ENCODE measurements at places on chromosomes 6 and 20.

DNA sequence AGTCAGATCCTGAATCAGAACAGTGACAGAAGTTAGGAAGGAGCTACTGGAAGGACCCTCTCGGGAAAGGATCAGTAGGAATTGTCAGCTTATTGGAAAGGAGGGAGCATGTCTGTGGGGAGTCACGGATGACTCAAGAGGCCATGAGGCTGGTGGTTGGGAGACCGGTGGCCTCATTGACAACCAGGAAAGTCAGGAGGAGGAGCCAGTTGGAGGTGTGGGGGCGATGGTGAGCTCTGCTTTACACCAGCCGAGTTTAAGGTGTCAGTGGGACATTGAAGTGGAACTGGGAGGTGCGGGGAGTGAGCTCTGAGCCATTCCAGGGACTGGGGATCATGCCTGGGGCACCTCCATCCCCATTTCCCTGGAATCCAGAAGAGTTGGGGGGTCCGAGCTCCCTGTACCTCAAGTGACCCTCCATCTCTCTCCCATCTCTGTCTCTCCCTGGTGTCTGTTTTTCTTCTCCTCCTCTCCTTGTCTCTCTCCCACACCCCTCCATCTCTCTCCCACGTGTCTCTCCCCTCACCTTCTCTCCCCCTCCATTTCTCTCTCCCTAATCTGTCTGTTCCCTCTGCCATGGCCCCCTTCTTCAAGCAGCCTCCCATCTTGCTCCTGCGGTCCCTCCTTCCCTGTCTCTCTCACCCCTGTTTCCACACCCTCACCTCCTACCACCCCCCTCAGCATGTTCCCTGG is 14.3 kb upstream of the ZBTB9 start:
- DNase-seq: no peak

- DNase-seq: no peak
Observed at GRCh38 chr20:21156266-21156665, 30.4 kb downstream of the KIZ start.

GRCh38 chr6:115796829-115797228 is 263.9 kb downstream of the FRK start:
- DNase-seq: no peak

- no peak for DNase-seq
Observed at GRCh38 chr6:168209420-168209819, 110.2 kb downstream of the DACT2 start.

GRCh38 chr20:878511-879307 is 37.4 kb downstream of the ANGPT4 start:
- DNase-seq: no peak

- DNase-seq: no peak
Observed at GRCh38 chr20:21302664-21303060, 469 bp upstream of the XRN2 start.

DNA sequence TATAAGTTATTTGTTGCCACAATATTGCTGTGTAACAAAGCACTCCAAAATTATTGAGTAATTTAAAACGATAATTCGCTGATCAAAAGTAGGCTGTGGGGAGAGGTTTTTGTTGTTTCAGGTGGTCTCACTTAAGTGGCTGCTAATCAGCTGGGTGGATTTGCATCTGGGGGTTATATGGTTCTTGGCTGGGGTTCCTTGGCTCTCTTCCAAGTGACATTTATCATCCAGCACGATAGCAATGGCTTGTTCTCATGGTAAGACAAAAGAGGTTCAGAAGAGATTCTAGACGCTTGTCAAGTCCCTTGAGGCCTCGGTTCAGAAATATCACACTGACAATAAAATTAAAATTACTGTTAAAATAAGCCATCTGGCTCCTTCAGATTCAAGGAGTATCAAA is 1648.8 kb downstream of the GRIK2 start:
- DNase-seq: peak; percentile 47

- no peak for DNase-seq
Observed at GRCh38 chr6:41040940-41041536, 1.2 kb upstream of the TSPO2 start.

DNA sequence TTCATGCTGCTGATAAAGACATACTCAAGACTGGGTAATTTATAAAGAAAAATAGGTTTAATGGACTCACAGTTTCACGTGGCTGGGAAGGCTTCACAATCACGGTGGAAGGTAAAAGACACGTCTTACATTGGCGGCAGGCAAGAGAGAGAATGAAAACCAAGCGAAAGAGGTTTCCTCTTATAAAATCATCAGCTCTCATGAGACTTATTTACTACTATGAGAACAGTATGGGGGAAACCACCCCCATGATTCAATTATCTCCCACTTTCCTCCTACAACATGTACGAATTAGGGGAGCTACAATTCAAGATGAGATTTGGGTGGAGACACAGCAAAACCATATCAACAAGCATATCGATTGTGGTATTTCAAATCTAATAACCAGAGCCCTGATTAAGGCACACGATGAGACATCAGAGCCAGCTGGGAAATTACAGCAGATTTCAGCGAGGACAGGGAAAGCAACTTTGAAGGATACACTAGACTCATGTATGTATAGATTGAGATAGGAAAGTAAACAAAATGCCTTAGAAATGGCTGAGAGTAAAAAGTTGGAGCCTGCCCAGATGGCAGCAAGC is 129.8 kb upstream of the GJE1 start:
- no peak for DNase-seq

DNA sequence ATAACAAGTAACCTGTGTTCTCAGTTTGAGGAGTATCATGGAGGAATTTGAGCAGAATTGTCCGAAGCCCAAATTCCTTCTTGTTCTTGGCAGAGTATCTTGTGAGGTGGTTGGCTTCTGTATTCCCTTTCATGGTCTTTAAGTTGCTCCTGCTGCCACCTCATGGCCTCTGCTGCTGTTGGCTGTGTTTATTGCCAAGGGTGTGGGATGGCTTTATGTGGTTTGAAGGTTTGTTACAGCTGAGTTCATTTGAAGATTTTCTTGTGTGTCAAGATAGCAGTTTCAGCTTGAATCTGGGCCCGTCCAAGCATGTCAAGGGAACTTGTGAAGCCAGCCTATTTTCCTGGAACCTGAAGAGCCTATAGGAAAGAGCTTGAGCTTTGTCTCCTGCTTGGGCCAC is 20.2 kb upstream of the TTK start:
- no peak for DNase-seq

DNA sequence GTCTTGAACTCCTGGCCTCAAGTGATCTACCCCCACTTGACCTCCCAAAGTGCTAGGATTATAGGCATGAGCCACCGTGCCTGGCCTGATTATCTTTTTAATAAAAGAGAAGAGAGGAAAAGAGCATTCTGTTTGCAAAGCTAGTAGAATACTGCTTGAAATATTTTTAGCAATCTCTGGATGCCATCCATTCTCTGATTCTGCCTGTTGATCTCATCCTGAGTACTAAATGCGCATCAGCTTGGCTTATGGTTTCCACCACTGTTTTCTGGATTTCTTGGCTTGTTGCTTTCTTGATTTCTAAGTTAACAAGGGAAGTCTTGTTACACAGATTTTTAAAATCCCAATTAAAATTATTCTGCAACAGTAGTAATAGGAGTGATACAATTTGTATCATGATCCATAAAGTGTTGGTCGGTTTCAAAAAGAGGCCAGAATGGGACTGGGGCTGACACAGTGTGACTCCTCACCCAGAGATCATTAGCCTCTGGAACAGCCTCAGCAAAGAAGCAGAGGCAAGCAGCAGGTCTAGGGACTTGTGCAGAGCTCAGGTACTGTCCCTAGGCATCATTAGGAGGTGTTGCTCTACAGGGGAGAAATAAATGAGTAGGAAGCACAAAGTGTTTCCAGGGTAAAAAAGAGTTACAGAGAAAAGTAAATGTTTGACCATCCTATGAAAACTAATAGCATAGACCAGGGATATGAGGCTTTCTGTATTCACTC is 17.8 kb upstream of the SLC16A10 start:
- no peak for DNase-seq

GRCh38 chr6:132130626-132131298 is 179.6 kb upstream of the CCN2 start:
- no peak for DNase-seq

GRCh38 chr6:143015300-143015706 is 45.4 kb upstream of the AIG1 start:
- DNase-seq: no peak

- no peak for DNase-seq
Observed at GRCh38 chr20:44170816-44171410, 16.1 kb downstream of the JPH2 start.

DNA sequence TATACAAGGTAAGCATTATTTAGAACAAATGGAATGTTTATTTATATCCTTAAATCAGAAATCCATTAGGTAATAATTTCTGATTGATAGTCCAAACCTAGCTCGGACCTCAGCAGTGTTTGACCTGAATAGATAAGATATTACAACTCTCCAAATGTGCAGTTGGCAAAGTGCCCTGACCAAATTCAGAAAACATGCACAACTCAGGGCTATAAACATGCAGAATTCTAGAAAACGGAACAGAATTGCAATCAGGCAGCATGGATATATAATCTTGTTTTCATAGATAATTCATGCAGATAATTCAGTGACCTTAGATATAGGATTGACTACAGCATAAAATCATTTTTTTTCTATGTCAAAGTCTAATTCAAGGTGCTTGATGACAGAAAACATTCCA is 626.6 kb upstream of the CITED2 start:
- DNase-seq: no peak

DNA sequence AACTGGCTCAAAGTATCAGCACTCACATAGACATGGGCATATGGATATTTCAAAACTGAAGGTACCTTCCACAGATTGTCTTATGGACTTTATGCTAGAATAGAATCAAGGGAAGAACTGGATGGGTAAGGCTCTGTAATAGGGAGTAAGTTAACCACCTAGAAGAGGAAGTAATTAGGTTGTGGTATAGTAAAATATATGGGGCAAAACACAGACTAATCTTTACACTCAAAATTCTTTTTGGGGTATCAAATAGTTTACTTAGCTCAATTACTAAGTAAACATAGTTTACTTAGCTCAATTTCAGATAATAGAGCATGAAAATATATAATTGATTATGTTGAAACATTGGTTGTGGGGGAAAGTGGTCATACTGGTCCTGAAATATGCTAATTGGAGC is 94.2 kb upstream of the ATXN1 start:
- no peak for DNase-seq

GRCh38 chr20:51058017-51058416 is 35.1 kb upstream of the KCNG1 start:
- DNase-seq: no peak

DNA sequence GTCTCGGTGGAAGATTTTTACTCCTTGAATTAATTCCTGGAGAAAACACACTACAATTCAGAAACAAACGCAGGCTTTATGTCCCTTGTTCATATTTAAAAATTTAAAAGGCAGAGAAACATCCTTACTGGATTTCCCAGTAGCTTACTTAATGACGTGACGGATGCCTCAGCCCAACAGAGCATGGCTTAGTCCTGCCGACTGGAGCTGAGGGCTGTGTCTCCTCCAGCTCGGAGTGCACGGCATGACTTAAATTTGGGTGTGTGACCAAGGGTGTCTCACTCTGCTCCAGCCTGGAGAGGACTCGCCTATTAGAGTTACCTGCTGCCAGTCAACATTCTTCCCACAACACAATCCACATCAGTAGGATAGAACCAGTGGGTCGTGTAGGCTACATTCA is 107.1 kb downstream of the PSMB1 start:
- no peak for DNase-seq

GRCh38 chr6:165950316-165950715 is 217.3 kb downstream of the TBXT start:
- DNase-seq: no peak

GRCh38 chr20:23823621-23824324 is 2.8 kb downstream of the CST2 start:
- peak; percentile 72 for DNase-seq

DNA sequence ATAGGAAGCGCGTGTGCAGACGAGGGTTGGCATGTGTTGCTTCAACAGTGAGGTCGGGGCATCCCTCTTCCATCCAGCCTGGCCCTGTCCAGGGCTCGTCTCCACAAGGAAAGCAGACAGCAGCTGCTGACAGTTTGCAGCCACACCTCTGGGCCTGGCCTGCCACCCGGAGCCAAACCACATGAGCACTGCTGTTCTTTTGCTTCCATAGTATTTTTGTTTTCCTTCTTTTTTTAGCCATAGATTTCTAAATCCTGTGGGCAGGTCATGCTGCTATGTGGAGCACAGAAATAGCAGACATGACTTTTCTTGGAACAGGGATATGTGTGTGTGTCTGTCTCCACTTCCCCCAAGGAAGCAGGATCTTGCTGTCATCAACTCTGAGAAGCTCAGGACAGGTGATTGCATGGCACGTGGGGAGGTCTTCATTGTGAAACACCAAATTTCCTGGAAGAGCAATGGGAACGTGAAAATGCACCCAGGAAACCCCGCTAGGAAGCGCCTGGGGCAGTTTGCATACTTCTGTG is 167.4 kb downstream of the DTNBP1 start:
- DNase-seq: no peak

DNA sequence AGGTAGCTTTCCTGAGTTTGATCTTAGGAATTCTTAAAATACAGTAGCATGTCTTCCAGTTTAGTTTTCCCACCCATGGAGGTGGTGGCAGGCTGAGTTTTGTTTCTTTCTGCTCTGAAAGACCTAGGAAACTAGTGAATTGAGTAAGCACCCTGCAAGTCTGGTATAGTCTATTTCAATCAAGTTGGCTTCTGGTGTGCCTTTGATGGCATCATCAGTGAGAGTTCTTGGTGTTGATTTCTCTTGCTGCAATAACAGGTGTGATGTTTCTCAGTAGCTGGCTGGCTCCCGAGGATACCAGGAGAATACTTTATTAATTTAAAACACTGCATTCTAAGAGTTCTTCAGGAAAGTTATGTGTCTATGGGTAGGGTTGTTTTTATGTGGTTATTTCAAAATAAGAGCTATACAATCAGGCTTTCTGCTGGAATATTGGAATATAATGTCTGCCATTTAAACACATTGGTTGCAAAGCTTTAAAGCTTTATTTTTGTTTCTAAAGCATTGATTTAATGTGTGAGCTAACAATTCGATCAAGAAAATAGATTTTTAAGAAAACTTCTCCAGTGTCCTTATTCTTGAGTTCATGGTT is 19.0 kb downstream of the VAPB start:
- no peak for DNase-seq

GRCh38 chr6:113359155-113360140 is 497.7 kb upstream of the MARCKS start:
- no peak for DNase-seq

DNA sequence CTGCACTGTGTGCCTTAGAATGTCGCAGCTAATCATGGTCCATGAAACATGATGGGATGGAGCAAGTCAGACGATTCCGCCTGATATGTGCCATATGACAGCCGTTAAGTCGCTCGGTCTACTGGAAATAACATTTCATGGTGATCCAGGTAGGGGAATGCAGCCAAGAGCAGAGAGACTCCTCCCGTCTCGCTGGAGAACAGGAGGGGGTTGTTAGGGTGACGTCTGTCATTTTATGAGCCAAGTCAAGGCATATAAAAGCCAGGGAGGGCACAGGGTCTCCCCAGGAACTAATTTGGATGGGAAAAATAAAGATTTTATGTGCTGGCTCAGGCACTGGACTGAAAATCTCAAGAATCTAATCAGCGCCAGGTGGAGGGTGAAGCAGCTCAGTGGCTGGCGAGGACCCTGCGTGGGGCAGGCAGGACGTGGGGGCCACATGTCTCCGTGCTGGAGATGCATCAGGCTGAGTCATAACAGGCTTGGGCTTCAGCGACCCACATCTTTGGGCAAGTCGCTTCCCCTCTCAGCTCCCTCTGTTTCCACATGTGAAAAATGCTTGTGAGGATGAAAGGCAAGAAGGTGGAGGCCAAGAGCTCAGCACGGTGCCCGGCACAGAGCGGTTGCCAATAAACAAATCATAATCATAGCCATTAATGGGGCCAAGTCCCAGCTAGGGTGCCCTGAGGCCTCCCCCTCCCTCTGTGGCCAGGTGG is 234.6 kb downstream of the ANKRD60 start:
- DNase-seq: no peak
